ENCODE measurements at places on chromosomes 5 and 9.

DNA sequence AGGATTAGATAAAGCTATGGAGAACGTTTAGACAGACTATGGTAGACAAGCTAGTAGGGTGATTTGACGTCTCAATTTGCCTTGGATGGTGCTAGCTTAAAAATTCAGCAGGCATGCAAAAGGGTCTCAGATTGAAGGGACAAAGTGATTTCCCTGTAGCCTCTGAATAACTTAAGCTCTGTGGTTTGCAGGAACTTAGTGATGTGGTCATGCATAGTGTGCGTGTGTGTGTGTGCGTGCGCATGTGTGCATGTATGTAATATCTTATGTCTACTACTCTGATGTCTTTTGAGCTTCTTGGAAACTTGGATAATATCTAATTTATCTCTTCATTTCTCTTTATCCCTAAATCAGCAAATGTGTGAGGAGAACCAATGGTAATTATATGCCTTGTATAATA, 183.6 kb upstream of the TNC start:
- no peak for DNase-seq

DNA sequence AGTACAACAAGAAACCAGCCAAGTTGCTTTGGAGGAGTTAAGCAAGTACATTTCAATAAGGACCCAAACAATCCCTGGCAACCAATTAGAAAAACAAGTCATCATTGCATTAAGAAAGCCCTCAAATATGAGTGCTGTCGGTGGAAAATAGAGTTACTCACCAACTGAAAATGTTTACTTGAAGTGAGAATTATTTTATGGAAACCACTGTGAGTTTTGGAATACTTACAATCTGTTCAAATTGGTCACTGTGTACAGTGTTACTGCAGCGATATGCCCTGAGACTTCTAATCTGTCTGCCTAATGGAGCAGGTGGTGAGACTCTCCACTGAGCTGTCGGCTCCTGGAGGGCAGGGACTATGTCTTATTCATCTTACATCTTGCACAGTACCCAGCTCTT, 1073.2 kb upstream of the DMAC1 start:
- DNase-seq: no peak

DNA sequence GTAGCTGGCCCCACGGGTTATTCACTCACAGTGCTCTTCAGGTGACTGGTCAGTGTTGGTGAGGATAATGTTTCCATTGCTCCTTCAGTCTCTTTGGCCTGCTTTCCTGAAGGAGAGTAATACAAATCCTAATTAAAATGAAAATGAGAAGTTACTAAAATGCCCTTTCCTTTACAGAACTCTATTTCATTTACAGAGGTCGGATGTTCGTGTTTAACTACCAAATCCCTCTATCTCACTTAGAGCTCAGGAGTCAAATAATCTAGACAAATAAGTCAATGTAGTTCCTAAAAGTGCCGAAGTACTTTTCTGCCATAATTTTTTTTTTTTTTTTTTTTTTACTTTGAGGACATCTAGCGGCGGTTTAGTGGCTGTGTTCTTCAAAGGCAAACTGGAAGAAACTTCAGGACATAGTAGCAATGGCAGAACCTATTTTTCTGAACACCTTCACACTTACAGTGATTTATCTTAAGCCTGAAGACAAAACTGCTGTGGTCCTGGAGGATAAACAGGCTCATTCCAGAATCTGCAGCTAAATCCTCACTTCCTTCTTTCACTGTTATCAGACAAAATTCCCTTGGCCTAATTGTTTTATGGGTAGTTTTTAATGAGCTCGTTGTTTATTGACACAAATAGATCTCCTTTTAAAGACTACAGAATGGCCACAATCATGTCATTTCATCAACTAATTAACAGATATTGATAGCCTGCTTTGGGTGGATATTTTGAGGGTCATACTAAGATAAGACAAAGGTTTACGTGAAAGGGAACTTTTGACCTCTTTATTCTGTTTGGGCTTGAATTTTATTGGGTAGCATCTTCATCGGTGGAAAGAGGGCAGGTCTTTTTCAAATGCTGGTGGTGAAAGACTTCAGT, 207.6 kb upstream of the DMRTA1 start:
- DNase-seq: no peak

DNA sequence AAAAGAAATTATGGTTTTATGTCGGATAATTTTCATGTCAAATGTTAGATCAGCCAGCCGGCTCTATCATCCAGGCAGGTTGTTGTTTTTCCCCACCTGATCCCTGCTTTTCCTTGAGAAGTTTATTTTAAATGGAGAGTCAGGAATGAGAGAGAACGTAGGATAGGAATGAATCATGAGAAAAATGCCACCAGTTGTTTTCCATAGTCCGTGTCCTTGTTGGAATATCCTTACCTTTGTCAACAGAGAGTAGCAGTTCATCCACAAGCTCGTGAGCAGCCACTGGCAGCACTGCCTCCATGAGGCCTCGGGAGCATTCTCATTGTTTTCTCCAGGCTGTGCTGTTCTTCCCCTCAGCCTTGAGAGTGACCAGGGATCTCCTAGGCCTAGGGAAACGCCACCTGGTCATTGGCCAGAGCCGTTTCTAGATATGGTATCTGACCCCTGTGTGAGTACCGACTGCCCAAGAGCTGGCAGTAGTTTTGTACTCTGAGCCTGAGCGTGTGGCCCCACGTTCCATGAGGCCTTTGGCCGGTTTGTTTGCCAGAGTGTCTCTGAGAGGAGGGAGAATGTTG, 293.3 kb downstream of the FANCC start:
- DNase-seq: no peak

DNA sequence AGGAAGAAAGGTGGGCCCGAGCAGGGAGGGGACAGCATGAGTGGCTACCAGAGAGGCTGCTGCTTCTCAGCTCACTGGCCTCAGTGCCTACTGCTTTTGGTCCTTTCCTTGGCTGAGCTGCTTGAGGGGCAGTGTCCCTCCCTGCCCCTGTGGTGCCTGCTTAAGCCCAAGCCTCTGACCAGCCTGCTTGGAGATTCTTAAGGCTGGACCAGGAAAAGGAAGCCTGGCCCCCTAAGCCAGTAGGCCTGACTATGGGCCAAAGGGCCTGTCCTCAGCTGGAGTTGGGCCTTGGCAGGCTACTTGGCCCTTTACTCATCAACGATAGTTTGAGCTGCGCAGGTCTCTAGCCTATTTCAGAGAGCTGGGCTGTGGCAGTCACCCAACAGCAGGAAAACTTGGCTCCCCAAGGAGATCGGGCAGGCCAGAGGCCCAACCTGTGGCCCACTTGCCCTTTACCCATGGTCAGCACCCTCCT, 24.9 kb downstream of the TCF7 start:
- no peak for DNase-seq

DNA sequence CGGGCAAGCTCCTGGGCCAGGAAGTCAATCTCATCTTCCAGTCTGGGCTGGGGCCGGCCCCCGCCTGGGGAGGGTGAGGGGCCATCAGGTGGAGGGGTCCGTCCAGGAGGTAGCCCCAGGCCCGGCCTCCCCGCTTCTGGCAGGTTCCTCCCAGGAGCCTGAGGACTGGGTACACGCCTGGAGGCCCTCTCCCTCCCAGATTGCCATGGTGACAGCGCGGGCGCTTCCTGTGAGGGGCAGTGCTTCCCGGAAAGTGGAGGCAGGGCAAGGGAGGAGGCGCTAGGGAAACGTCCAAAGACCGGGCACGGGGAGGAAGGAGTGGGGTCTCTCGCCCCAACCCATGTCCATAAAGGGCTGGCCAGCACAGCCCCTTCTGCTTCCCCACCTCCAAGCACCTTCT, 4.9 kb downstream of the NPDC1 start:
- no peak for DNase-seq

GRCh38 chr5:54646356-54647101, 129.0 kb downstream of the SNX18 start:
- DNase-seq: peak; percentile 16

DNA sequence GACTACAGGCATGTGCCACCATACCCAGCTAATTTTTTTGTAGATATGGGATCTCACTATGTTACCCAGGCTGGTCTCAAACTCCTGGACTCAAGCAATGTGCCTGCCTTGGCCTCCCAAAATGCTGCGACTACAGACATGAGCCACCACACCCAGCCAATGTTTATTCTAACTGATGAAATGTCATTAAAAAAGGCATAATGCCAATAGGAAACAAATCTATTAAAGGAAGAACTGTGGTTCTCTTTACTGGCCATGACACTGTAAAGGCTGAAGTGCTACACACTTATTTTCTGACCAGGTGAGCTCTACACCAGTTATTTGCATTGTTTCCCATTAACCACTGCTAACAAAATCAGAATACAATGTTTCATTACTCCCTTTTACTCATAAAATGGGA, 106.0 kb downstream of the STRBP start:
- DNase-seq: no peak

GRCh38 chr5:144864118-144864517, 693.4 kb downstream of the KCTD16 start:
- no peak for DNase-seq

DNA sequence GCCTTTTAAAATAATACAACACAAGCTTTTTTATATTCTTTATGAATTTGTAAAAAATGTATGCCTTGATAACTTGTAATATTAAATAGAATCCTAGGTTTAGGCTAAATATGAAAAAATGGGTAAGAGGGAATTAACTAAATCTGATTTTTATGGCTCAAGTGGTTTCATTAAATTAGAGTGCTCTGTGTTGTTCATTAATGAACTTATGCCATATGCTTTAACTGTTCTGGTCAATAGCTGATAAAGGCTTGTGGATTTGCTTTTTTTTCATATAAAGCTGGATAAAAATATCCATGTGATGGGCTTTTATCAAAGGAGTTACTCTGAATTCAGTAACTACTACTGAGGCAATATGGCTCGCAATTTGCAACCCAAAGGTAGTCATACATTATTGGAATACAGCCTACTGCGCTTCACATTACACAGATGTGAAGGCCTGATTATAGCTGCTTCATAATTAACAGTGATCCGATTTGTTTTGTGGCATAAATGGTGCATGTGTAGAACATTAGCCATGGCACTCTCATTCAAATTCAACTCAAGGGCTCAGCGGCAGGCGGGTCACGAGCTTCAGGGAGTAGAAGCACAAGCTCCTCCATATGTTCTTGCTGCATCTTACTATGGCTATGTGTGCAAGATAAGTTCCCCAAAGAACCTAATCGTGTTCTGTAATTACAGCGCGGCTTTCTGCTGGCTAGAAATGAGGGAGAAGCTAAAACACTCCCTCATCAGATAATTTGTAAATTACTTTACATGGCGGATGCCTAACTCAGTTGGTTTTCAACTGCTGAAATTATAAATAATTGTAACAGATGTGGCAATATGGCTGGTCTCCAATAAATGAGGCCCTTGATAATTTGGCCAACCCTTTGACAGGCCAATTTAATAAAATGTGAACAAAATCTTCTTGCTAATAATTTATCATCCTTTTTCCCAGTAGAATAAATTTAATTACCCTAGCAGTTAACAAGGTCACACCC, 188.3 kb downstream of the CNTLN start:
- DNase-seq: no peak

GRCh38 chr9:20031836-20032235, 243.0 kb upstream of the SLC24A2 start:
- no peak for DNase-seq

All from effector CD4-positive, alpha-beta T cell (primary cell).